ENCODE measurements at places on chromosomes 11 and 22.

DNA sequence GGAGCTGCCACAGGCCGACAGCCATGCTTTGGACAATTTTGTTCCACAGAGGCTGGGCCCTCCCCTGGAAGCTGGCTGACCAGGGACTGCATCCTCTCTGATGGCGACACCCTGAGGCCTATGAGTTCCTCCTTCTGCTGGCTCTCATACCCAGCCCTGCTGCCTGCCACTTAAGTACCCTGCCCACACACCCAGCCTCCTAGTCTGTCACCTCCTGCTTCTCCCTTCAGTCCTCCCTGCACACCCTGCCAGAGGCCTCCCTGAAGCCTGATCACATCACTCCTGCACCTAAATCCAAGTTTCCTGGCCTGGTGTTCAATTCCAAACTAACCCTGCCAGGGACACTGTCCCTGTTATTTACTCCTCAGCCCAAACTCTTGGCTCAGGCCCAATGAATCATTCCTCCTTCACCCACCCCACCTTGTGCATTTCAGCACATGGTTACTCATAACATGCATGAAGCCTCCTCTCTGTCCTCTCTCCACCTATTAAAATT, 136.7 kb upstream of the NECTIN1 start:
- DNase-seq = peak; percentile 95

GRCh38 chr11:94830722-94831510, 62.8 kb downstream of the AMOTL1 start:
- no peak for DNase-seq

DNA sequence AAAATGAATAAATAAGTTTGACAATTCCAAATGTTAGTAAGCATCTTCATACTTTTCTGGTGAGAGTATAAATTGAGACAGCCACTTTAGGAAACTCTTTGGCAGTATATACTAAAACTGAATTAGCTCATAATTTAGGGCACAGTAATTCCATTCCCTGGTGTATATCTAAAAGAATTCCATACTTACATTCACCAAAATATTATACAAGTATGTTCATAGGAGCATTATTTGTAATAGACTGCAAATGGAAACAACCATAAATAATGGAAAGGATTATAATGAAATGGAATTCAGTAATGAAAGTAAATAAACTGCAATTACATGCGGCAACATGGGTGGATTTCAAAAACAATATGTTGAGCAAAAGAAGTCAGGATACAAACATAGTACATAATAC, 315.8 kb upstream of the LRRC4C start:
- DNase-seq = no peak

GRCh38 chr11:120090411-120090810, 47.5 kb downstream of the TRIM29 start:
- no peak for DNase-seq

DNA sequence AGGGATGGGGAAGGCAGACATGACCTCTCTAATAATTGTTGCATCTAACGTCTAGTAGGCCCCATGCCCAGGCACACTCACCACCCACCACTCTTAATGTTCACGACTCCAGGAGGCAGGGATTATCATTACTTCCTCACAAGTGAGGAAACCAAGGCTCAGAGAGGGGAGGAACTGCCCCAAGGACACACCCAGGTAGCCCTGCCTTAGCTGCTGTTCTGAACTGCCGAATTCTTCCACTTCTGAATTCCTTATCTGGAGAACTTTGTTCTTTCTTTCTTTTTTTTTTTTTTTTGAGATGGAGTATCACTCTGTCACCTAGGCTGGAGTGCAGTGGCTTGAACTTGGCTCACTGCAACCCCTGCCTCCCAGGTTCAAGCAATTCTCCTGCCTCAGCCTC, 16.7 kb downstream of the SLCO2B1 start:
- DNase-seq = no peak

GRCh38 chr11:76599041-76600013, 71.2 kb downstream of the LRRC32 start:
- no peak for DNase-seq

GRCh38 chr11:19817265-19817851, 104.7 kb downstream of the NAV2 start:
- DNase-seq = no peak

GRCh38 chr11:22800482-22800881, 29.1 kb downstream of the SVIP start:
- DNase-seq = no peak

- peak; percentile 35 for DNase-seq
Observed at GRCh38 chr11:42770444-42771065, 541.2 kb upstream of the API5 start.

DNA sequence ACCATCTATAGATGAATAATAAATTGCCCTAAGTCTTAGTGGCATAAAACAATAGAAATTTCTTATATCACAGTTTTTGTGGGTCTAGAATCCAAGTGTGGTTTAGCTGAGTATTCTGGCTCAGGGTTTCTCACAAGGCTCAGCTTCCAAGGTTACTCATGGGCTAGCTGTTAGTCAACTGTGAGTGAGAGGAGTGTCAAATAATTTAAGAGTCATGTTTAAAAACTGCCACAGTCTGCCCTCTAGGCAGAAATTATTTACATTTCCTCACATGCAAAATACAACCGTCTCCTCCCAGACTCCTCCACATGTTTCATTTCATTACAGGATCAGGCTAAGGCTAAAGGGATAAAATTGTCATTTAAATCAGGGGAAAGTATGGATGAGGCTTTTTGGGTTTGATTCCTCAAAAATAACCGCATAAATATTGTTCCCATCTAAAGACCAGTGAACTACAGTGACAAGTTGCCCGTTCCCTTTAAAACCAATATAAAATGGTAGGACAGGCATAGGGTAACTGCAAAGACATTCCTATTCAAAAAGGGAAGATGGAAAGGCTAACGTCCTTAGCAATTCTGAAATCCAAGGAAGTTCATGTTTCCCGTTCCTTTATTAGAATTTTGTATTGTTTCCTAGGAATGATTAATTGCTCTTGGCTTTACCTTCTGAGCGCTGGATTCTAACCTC, 324.3 kb downstream of the DYNC2H1 start:
- DNase-seq = peak; percentile 94

DNA sequence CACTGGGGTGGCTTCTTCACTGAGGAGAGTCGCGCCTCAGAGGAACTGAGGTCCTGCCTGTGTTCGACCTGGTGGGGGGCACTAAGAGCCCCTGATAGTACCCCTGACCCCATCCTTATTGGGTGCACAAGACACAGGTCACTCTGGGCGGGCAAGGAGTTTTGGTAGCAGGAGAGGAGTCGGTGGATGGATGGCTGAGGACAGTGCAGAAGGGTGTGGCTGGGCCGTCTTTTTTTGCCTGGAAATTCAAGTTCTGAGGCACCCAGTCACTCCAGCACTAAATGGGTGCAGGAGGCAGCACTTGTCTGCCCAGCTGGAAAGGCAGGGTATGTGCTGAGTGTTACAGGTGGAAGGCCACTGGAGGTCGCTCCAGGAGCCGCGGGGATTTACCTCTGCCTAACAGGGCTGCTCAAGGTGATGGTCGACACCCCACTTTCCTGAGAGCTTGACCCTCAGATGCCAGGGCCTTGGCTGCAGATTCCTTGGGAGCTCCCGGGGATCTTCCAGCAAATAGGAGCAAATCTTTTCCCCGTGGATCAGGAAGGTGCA, 960 bp downstream of the TSSC4 start:
- DNase-seq = peak; percentile 49

DNA sequence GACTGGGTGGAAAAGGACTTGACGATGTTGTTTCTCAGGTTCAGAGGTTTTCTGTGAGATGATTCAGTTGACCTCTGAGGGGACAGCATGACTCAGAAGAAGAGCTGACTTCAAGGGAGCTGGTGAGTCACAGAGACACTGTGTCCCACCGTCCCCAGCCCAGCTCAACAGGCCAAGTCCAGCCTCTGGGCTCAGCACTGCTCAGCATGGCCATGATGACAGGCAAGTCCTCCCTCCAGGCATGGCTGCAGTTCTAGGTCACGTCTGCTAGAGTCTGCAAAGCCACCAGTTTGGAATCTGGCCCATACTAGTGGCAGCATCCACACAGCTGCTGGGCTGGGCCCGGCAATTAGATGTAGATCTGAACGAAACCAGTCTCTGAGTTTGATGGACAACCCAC, 12.9 kb downstream of the TRIM29 start:
- peak; percentile 78 for DNase-seq

DNA sequence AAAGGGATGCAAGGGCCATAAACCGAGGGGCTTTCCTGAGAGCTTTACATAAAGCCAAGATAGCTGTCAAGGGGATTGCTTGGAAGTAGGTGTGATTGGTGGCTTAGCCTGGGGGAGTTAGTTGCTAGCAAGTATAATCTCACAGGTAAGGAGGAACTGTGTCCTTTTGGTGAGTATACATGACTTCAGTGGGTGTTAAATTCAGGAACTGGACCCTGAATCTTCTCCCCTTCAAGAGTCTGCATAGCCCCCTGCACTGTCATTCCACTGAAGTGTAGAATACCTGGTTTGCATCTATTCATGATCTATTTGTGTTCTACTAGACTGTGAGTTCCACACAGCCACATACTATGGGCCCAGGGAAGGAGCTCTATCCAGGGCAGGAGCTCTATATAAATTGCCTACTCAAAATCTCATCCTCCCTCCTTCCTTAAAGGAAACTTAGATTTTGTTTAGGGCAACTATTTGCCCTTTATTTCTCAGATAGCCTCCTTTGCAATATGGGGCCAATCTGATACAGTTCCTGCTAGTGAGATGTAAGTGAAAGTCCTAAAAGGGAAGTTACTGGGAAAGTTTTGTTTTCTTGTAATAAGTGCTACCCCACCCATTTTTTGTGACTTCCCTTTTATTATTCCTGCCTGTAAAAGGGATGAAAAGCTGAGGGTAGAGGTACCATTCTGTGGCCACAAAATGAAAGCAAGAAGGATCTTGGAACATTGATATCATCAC, 120.5 kb downstream of the PGR start:
- DNase-seq = no peak

- no peak for DNase-seq
Observed at GRCh38 chr22:47059701-47060161, 297.3 kb downstream of the TBC1D22A start.

DNA sequence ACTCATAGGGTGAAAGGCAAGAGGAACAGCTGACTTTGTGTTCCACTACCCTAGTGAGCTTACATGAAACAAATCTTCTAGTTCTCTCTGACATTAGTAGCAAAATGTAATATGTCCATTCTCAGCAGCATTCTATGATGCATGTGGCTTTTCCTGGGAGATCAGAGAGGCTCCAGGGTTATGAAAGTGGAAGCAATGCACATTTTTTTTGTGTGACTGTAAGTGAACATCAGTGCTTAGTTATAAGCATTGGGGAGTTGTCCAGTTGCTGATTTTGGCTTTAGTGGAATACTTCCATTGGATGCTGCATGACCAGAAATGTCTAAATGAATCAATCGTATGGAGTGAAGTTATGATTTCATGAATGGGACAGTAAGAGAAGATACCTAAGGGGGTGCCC, 255.9 kb downstream of the FAT3 start:
- DNase-seq = peak; percentile 14

All from epithelial cell of esophagus (primary cell).